ENCODE measurements at places on chromosomes 3 and 15. TPM values are rescaled to one million over a fixed set of nuclear protein-coding genes. Genes with fewer than 3 reads are reported as not detected.
A peak's percentile ranks its signal among the peaks of the same experiment; 100 is the strongest.

Gene ZBED2
- total RNA-seq, result not detected

Gene ARF4
- 88.0 TPM for total RNA-seq

Gene GUCA1C
- not detected for total RNA-seq

Gene VILL
- total RNA-seq, result 26.9 TPM

Gene RASL12
- not detected for total RNA-seq

Gene KPNA4
- total RNA-seq, result 74.1 TPM

Gene RBP2
- total RNA-seq, result not detected

Gene IQCF5
- not detected for total RNA-seq

Gene SLCO3A1
- total RNA-seq, result 48.5 TPM

Gene KCNMB3
- total RNA-seq, result 1.3 TPM

- no peaks in the 10 kb centered on the region for H3K27me3 ChIP-seq
- H3K27ac ChIP-seq, result no peak overlapping the region
- no peaks in the 10 kb centered on the region for H3K36me3 ChIP-seq
- peaks cover 4% of the 10 kb centered on the region for H3K4me1 ChIP-seq
- no peak overlapping the region for H3K4me3 ChIP-seq
Observed at GRCh38 chr3:158718490-158719170, 13.6 kb downstream of the RARRES1 start.

DNA sequence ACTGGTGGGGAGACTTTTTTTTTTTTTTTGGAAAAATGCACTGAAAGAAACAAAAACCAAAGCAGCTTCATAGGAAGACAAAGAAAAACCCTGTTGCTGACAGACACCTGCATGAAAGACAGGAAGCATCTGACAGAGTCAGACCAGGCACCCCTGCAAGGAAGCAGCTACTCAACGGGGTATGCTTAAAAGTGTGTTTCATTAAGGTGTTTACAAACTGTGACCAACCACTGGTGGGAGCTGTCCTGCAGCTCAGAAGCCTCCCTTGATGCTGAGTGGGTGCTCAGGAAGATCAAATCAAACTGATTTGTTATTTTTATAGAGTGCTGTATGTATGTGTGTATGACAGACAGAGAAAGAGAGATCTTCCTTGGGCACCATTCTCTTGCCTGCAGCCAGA, 34.7 kb upstream of the AGBL1 start:
- no peaks in the 10 kb centered on the region for H3K36me3 ChIP-seq
- peaks cover 3% of the 10 kb centered on the region for H3K27me3 ChIP-seq
- no peaks in the 10 kb centered on the region for H3K4me1 ChIP-seq
- H3K4me3 ChIP-seq, result no peak overlapping the region

DNA sequence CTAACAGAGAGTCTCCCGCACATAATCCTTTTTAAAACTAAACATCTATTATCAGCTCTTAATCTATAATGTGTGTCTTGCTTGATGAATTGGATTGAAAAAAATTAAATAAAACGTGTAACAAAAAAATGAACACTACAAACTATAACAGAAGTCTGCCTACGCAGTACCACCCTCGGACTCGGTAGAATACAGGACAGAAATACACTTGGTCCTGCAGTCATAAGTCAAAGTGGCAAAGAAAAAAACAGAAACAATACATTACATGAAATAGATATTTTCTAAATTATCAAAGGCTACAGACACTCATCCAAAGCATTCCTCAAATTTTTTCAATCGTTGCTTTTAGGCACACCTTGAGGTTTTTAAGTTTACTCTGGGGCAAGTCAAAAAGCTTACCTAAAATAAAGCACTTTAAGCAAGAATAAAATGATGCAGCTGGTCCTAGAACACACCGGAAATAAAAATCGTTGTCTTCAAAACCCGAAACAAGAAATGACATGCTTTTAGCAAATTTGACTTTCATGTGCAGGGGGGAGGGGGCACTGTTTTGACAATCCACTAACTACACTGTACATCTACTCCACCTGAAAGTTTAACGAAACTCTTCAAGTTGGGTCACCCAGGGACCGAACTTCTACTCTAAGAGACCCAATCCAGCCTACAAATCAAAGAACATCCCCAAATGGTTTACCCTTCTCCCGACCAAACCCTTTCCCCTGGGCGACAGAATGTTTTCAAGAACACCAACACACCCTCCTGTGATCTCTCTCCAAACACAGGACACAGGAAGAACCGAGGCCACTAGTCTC, 1.3 kb downstream of the ADAM10 start:
- H3K4me3 ChIP-seq, result peak overlapping the region; percentile 100
- peak overlapping the region; percentile 97 for H3K27ac ChIP-seq
- peaks cover 13% of the 10 kb centered on the region for H3K4me1 ChIP-seq
- no peak for DNase-seq
- peaks cover under 1% of the 10 kb centered on the region for H3K36me3 ChIP-seq
- no peaks in the 10 kb centered on the region for H3K27me3 ChIP-seq

- H3K4me1 ChIP-seq, result peaks cover 5% of the 10 kb centered on the region
- no peaks in the 10 kb centered on the region for H3K36me3 ChIP-seq
- no peaks in the 10 kb centered on the region for H3K27me3 ChIP-seq
- DNase-seq, result no peak
Observed at GRCh38 chr3:179174316-179174715, 26.2 kb downstream of the PIK3CA start.

GRCh38 chr15:67103432-67103831, 38.0 kb downstream of the SMAD3 start:
- no peaks in the 10 kb centered on the region for H3K36me3 ChIP-seq
- DNase-seq, result no peak
- no peaks in the 10 kb centered on the region for H3K27me3 ChIP-seq

GRCh38 chr15:57251308-57251707, 125.0 kb upstream of the CGNL1 start:
- no peak overlapping the region for H3K4me3 ChIP-seq
- no peaks in the 10 kb centered on the region for H3K4me1 ChIP-seq
- H3K27me3 ChIP-seq, result no peaks in the 10 kb centered on the region
- DNase-seq, result no peak
- H3K36me3 ChIP-seq, result peaks cover 19% of the 10 kb centered on the region

GRCh38 chr3:10992943-10993728, 588 bp downstream of the SLC6A1 start:
- no peaks in the 10 kb centered on the region for H3K36me3 ChIP-seq
- no peaks in the 10 kb centered on the region for H3K4me1 ChIP-seq
- DNase-seq, result no peak

DNA sequence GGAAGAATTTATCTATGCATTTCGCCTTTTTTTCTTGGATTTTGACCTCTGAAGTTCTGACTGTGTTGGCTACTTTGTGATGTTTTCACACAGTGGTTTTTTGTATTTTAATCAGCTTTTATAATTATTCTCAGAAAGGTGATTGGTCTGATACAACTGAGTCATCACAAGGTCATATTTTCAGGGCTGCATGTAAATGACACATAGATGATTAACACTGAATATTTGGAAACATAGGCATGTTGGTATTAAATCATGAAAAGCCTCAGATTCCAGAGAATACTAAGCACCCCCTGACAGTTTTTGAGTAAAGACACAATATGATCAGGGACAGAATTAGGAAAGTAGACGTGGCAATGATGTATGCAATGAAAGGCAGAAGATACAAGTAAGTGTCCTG, 175.5 kb upstream of the SLCO3A1 start:
- no peaks in the 10 kb centered on the region for H3K36me3 ChIP-seq
- no peak for DNase-seq
- no peak overlapping the region for H3K27ac ChIP-seq
- H3K27me3 ChIP-seq, result no peaks in the 10 kb centered on the region
- no peaks in the 10 kb centered on the region for H3K4me1 ChIP-seq

DNA sequence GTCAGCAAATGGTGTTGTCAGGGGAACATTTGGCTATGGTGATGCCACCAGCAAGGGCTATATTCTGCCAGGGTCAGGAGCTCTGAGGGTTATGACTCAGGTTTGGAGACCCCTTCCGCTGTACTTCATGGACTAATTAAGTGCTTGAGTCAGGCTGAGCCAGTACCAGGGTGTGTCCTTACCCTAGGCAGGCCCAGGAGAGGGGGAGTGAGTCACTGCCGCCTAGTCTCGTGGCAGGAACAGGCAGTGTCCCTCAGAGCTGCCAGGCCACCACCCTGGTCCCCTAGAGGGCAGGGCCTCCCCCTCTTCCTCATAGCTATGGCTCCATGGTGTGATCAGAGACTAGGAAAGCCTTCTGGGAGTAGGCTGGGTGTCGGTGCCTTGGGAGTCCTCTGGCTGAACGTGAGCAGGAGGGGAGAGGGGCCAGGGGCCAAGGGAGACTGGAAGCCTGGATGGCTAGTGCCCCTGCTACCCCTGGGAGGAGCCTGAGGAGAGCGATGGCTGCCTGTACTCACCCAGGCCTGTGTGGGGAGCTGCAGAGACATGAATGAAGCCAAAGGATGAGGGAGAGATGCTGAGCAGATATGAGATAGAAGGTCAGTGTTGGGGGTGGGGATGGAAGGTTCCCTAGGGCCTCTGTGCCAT, 10.6 kb downstream of the MAPKAPK3 start:
- peaks cover 98% of the 10 kb centered on the region for H3K4me1 ChIP-seq
- DNase-seq, result no peak
- H3K36me3 ChIP-seq, result peaks cover 4% of the 10 kb centered on the region
- no peak overlapping the region for H3K27ac ChIP-seq
- H3K27me3 ChIP-seq, result no peaks in the 10 kb centered on the region

- H3K27me3 ChIP-seq, result no peaks in the 10 kb centered on the region
- no peak overlapping the region for H3K4me3 ChIP-seq
- no peak for DNase-seq
- H3K27ac ChIP-seq, result no peak overlapping the region
- H3K4me1 ChIP-seq, result no peaks in the 10 kb centered on the region
Observed at GRCh38 chr3:126316501-126316939, 40.7 kb downstream of the KLF15 start.

- H3K36me3 ChIP-seq, result peaks cover 24% of the 10 kb centered on the region
- no peak overlapping the region for H3K4me3 ChIP-seq
- no peak for DNase-seq
- no peaks in the 10 kb centered on the region for H3K4me1 ChIP-seq
Observed at GRCh38 chr3:32522682-32523081, 20.0 kb upstream of the CMTM6 start.

GRCh38 chr15:78913012-78913411, 31.8 kb downstream of the CTSH start:
- DNase-seq, result no peak
- no peaks in the 10 kb centered on the region for H3K27me3 ChIP-seq
- no peak overlapping the region for H3K27ac ChIP-seq
- no peak overlapping the region for H3K4me3 ChIP-seq
- peaks cover 41% of the 10 kb centered on the region for H3K36me3 ChIP-seq

- H3K27ac ChIP-seq, result no peak overlapping the region
- H3K36me3 ChIP-seq, result no peaks in the 10 kb centered on the region
- peaks cover 4% of the 10 kb centered on the region for H3K4me1 ChIP-seq
Observed at GRCh38 chr3:120446891-120447668, 3.7 kb downstream of the FSTL1 start.

GRCh38 chr3:136819392-136819730, 435 bp downstream of the SLC35G2 start:
- no peak for DNase-seq
- H3K4me1 ChIP-seq, result peaks cover 23% of the 10 kb centered on the region
- H3K36me3 ChIP-seq, result no peaks in the 10 kb centered on the region
- no peak overlapping the region for H3K27ac ChIP-seq

DNA sequence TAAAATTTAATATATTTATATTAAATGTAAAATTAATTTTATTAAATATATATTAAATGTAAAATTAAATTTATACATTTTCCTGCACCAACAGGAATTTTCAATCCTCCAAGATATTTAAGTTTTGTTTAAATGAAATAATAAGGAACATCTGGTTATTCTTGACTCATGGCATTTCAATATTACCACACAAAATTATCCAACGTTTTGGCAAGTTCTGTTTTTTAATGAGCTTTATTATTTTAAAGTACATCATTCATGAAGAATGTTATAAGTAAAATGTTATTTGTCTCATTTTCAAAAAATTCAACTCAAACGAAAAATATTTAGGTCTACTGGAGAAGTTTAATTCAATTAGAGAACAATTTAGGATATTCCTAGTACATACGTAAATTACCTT, 811.4 kb downstream of the NAALADL2 start:
- no peak for DNase-seq
- H3K27me3 ChIP-seq, result no peaks in the 10 kb centered on the region
- no peak overlapping the region for H3K4me3 ChIP-seq
- no peaks in the 10 kb centered on the region for H3K4me1 ChIP-seq
- no peak overlapping the region for H3K27ac ChIP-seq

- H3K36me3 ChIP-seq, result no peaks in the 10 kb centered on the region
- no peak overlapping the region for H3K4me3 ChIP-seq
- H3K27ac ChIP-seq, result no peak overlapping the region
- H3K4me1 ChIP-seq, result peaks cover 6% of the 10 kb centered on the region
- H3K27me3 ChIP-seq, result no peaks in the 10 kb centered on the region
- DNase-seq, result no peak
Observed at GRCh38 chr15:56891852-56892440, 26.5 kb upstream of the TCF12 start.

- no peak for DNase-seq
- H3K27me3 ChIP-seq, result no peaks in the 10 kb centered on the region
- H3K4me1 ChIP-seq, result no peaks in the 10 kb centered on the region
- H3K4me3 ChIP-seq, result no peak overlapping the region
Observed at GRCh38 chr3:138383715-138384465, 35.5 kb downstream of the MRAS start.

- no peak overlapping the region for H3K27ac ChIP-seq
- no peaks in the 10 kb centered on the region for H3K27me3 ChIP-seq
- no peak for DNase-seq
- no peaks in the 10 kb centered on the region for H3K4me1 ChIP-seq
Observed at GRCh38 chr15:26686547-26687187, 86.2 kb downstream of the GABRB3 start.

GRCh38 chr3:190585805-190586630, 72.1 kb downstream of the IL1RAP start:
- H3K4me3 ChIP-seq, result no peak overlapping the region
- no peaks in the 10 kb centered on the region for H3K27me3 ChIP-seq
- DNase-seq, result peak; percentile 26
- no peaks in the 10 kb centered on the region for H3K4me1 ChIP-seq
- H3K27ac ChIP-seq, result no peak overlapping the region

DNA sequence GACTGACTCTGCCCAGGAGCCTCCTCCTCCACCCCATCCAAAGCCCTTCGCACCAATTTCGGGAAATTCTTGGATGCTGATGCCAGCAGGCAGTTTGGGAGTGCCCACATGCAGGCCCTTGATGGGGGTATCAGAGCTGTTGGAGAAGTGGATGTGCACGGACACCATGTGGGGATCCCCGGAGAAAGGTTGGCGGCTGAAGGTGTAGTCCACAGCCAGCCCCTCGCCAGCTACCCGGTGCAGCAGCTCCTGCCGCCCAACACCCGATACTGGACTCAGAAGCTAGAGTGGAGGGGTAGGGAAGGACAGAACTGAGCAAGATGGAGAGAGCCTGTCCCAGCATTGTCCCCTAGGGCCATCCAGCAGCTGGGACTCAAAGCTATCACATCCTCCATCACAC, 15.5 kb upstream of the CPEB1 start:
- H3K27me3 ChIP-seq, result no peaks in the 10 kb centered on the region
- no peak overlapping the region for H3K27ac ChIP-seq
- no peak for DNase-seq
- no peaks in the 10 kb centered on the region for H3K4me1 ChIP-seq
- H3K4me3 ChIP-seq, result no peak overlapping the region
- H3K36me3 ChIP-seq, result no peaks in the 10 kb centered on the region

GRCh38 chr3:75781079-75781745, 4.1 kb downstream of the ZNF717 start:
- no peak for DNase-seq
- H3K27me3 ChIP-seq, result no peaks in the 10 kb centered on the region
- H3K36me3 ChIP-seq, result no peaks in the 10 kb centered on the region
- H3K27ac ChIP-seq, result no peak overlapping the region
